Endothelial cell of coronary artery (primary cell): ENCODE measurements at places on chromosomes 6 and 20. TPM values are rescaled to one million over a fixed set of nuclear protein-coding genes. Genes with fewer than 3 reads are reported as not detected.

FBXO9 gene
- 20.2 and 20.8 TPM in 2 replicates for total RNA-seq

LY6G5C gene
- 1.1 and 1.3 TPM in 2 replicates for total RNA-seq

MAFB gene
- total RNA-seq = 0.28 and 0.63 TPM in 2 replicates

MRAP2 gene
- total RNA-seq = 0.38 and 4.6 TPM in 2 replicates

TNFAIP3 gene
- 2.3 and 12.8 TPM in 2 replicates for total RNA-seq

SCRT2 gene
- total RNA-seq = not detected in 2 replicates

OR2B2 gene
- not detected in 2 replicates for total RNA-seq

ANGPT4 gene
- not detected in 2 replicates for total RNA-seq

COL20A1 gene
- not detected in 2 replicates for total RNA-seq

RUNX2 gene
- total RNA-seq = 0.09 TPM in 1 of 2 replicates, not detected in the other

CRISP1 gene
- total RNA-seq = not detected in 2 replicates

CCM2L gene
- total RNA-seq = 7.8 and 13.1 TPM in 2 replicates

GZF1 gene
- total RNA-seq = 18.4 and 28.7 TPM in 2 replicates

RCAN2 gene
- total RNA-seq = 0.09 TPM in 2 replicates

TREM1 gene
- not detected in 2 replicates for total RNA-seq

NOX3 gene
- total RNA-seq = not detected in 2 replicates

DUSP15 gene
- not detected in 2 replicates for total RNA-seq

NMBR gene
- not detected in 2 replicates for total RNA-seq

ATP9A gene
- total RNA-seq = 21.2 and 21.8 TPM in 2 replicates
